ENCODE measurements at places on chromosomes 1 and 21.
A peak's percentile ranks its signal among the peaks of the same experiment; 100 is the strongest.

DNA sequence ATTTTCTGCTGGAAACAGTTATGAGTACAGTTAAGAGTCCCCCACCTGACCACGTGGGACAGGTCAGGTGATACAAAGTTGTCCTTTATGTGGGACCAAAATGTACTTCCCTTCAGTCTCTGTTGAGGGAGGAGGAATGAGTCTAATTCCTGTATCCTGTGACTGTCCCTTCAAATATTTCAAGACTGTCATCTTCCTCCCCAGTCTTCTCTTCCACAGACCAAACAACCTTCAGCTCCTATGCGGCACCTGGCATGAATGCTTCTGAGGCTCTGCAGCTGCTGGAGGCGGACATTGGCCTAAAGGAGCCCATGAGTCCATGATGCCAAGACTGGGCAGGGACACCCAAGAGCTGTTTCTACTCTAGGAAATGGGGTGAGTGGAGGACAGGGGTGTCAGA, 72.1 kb upstream of the SIM2 start:
- DNase-seq = no peak

DNA sequence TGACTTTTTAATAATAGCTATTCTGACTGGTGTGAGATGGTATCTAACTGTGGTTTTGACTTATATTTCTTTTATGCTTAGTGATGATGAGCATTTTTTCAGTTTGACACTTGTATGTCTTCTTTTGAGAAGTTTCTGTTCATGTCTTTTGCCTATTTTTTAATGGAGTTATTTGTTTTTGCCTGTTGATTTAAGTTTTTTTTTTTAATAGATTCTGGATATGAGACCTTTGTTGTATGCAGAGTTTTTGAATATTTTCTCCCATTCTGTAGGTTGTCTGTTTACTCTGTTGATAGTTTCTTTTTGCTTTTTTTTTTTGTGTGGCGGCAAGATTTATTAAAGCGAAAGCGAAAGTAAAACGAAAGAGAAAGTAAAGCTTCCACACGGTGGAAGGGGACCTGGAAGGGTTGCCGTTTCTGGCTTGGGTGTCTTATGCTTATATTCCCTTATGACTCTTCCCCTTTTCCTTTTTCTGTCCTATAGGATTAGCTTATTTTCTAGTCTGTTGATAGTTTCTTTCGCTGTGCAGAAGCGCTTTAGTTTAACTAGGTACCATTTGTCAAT, 67.6 kb downstream of the TBX19 start:
- DNase-seq = no peak

- DNase-seq = no peak
These were observed 687 bp downstream of the PRKAB2 start for GRCh38 chr1:147171399-147172167.

DNA sequence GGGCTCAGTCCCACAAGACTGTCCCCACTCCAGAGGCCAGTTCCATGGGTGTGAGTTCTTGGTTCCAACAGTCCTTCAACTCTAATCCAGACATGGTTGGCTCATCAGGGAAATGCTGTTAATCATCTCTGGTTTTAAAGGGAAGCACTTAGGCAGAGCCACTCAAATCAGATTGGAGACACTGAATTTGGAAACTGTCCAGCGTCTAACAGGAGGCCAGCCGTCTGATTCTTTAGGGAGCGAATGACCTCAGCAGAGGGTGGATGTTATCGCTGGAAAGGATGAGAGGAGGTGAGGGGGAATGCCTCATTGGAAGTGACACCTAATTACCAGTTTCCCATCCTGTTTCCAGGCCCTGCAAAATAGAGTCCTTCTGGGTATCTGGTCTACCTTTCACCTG, 22.8 kb upstream of the LRRC38 start:
- no peak for DNase-seq

DNA sequence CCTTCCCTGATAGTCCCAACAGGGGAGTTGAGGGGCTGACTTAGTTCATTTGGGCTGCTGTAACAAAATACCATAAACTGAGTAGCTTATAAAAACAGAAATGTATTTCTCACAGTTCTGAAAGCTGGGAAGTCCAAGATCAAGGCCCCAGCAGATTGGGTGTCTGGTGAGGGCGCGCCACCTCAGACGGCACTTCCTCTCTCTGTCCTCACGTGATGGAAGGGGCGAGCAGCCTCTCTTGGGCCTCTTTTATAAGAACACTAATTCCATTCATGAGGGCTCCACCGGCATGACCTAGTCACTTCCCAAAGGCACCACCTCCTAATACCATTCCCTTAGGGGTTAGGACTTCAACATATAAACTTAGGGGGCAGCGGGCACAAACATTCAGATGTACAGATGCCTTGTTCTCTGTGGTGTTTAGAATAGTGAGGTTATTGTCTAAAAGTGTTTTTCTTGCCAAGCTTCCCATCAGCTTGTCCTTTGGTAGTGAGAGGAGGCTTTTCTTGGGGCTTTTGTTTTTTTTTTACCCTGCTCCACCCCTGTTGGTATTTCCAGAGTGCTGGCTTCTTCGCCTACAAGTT, 20.3 kb downstream of the NIPAL3 start:
- DNase-seq = no peak

DNA sequence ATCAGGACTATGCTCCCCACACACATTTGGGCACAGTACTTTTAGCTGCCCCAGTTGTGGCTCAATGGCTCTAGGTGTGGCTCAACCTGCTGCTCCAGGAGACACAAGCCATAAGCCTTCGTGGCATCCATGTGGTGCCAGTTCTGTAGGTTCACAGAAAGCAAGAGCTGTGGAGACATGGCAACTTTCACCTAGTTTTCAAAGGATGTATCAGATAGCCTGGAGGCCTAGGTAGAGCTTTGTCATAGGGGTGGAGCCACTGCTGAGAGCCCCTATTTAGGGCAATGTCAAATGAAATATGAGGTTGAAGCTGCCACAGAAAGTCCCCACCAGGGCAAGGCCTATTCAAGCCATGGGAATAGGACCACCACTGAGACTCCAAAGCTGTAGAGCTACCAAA, 210.5 kb downstream of the LMO4 start:
- DNase-seq = no peak

- DNase-seq = peak; percentile 15
These were observed 32.5 kb downstream of the RGS13 start for GRCh38 chr1:192668409-192668983.

- DNase-seq = no peak
These were observed 27.6 kb upstream of the PTPRC start for GRCh38 chr1:198611219-198611618.
